ENCODE measurements at places on chromosomes 5 and 9.

DNA sequence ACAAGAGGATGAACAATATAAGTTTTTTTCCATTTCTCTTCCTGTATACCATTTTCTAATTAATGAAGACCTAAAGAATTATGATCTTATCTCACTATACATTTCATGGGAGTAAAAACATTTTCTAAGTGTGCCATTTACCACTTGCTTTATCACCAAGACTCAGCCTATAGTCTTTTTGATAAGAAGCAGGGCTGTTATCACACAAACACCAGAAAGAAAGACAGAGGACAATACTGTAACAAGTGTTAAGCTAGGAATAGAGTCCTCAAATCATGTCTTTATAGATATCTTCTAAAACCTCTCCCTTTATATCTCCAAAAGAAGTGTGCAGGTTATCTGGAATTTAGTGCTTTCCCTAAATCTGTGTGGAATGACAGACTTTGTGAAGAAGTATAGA is 119.7 kb downstream of the FAM174A start:
- DNase-seq = no peak

DNA sequence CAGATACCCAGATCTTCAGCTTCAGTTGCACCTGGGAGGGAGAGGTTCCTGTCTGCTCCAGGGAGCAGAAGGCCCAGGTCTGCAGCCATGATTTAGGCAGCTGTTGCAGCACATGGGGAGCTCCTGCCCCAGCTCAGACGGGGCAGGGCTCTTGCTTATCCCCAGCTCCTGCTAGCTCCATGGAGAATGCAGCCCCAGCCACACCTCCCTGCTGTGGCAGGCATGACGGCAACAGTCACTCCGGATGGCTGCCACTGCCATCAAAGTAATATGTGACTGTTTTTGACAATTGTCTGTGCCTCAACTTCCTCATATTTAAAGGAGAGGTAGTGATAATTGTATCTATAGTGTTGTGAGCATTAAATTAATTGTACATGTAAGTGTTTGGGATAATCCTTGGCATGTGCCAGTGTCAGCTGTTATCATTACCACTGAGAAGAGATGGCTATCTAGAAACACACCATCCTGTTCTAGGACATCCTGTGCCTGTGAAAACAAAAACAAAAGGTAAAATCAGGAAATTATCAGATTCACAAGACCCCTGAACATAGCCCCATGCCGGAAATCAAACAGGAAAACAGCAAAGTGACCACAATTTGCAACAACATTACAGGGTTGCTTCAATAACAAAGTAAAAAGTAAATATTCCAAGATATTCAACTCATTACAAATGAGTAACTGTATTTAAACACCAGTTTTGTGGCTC is 1048.8 kb upstream of the ACO1 start:
- no peak for DNase-seq

DNA sequence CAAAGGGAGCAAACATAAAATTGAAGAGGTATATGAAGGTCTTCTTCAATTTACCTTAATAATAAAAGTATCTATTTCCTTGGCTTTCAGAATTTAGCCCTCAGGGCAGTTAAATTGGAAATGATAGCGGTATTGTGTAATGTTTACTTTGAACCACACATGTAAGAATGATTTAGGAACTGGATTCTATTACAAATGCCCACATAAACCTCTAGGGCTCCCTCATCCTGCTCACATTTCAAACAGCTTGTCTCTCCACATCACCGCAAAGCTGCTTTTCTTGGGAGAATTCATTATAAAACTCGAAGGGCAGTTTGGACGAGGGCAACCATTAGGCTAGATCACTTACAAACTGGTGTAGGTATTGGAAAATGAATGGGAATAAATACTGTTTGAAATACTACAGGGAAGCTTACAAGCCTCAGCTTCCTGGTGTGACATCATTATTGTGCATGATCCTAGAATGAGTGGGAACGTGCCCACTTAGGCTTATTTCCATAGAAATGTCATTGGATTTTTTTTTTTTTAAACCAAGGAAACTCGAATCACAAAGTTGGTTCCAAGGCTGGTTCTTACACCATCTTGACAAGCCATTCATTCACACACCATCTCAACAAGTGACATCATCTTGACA is 47.3 kb downstream of the MTRR start:
- peak; percentile 24 for DNase-seq

DNA sequence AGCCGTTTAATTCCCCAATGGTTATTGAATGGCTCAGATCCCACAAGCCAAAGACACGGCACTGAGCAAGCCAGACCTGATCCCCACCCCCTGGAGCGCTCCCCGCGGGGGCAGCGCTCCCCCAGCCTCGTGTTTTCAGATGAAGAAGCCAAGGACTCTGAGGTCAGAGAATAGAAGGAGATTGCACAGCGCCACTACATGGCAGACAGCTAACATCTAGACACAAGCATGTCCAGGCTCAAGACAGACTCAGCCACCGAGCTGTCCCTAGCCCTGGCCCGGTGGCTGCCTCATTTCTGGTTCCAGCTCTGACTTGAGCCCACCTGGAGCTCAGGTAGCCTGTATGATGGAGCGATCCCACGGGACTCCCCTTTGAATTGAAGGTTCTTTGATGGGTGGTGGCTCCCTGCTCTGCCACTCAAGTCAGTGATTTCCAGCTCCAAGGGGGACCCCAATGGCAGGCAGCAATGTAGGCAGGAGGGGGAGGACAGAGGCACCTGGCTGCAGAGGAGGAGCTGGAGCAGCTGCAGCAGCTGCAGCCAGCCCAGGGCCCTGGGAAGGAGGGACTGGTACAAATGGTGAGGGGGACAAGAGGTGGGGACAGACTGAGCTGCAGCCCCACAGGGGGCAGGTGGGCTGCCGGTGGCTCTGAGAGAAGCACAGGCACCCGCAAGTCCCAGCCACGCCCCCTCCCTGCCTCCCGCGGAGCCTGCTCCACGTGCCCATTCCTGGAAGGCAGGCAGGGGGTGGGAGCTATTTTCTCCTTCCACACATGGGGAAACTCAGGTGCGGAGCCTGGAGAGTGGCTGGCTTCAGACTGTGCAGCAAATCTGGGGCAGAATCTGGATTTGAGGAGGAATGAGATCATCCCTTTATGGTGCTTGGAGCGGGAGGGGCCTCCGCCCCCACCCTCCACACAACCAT is 40.2 kb downstream of the NTNG2 start:
- no peak for DNase-seq

DNA sequence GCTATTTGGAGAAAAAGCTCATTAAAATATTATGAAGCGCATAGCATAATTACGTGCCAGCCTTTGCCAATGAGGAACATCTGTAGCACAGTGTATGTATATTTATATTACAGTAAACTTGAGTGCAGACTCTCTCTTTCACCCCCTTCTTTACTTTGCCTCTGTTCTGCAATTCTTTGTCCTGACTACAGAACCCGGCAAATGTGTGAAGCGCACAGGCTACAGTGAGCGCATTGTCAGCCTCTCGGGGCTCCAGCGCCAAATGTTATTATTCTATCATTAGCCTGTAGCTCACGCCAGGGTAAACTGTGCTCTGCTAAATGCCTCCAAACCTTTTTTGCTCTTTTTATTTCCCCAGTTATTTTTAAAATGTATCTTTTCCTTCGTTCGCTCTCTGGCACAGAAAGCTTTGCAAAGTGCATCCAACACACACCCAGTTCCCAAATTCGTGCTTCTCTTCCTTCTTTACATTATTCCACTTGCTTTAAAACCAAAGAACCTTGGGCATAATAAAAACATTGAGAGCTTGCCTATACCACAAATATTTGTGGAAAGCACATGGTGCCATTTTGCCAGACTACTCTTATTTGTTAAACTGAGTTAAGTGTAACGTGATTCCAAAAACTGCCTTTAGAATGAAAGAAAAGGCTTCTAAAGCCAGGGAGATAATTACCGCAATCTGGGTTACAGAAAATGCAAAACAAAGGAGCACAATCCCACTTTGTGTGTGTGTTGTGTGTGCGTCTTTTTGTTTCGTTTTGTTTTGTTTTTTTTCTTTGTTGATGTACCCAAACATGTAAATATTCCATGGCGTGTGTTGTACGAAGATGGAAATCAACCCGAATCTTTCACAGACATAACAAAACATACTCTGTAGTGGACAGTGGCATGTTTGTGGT is 164.1 kb upstream of the MPDZ start:
- DNase-seq = no peak

- DNase-seq = no peak
These were observed 411.8 kb downstream of the CDH10 start for GRCh38 chr5:24232929-24233498.

DNA sequence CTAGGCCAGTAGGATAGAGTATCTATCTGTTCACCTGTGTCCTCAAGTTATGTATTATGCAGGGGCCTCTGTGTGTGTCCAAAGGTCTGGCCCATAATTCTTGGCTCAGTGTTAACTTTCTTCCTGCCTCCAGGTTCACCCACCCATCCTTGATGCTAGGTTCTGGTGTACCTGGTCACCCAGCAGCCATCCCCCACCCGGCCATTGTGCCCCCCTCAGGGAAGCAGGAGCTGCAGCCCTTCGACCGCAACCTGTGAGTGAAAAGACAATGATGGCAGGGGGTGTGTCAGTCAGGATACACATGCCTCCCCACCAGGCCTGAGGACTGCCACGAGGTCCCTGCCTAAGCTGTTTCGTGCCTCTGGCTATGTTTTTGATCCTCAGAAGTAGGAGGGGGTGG is 27.6 kb downstream of the TCF7 start:
- no peak for DNase-seq
